ENCODE measurements at places on chromosomes 16 and 17. TPM values are rescaled to one million over a fixed set of nuclear protein-coding genes. Genes with fewer than 3 reads are reported as not detected.

DNA sequence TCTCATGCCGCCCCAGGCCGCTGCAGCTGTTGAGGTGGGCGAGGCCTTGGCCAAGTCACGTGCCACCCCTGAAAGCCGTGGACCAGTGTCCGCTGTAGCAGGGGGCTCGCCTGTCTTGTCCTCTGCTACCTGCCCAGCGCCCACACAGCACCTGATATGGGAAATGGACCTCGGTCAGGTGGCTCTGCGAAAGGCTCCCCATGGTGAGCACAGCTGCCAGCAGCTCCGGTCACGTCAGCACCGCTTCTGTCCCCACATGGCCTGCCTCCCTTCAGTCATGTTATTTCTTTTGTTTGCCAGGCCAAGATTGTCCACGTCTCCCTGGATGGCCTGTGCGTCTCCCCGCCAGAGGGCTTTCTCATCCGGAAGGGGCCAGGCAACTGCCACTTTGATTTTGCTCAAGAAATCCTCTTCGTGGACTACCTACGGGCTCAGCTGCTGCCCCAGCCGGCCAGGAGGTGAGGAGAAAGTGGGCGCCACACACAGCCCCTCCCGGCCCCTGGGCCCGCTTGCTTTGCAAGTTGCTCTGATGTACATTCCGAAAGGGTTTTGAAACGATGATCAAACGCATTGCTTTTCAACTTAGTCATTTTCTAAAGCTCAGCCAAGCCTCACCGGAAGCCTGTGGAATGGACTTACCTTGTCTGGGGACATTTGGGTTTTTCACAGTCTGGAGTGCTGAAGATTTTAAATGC, 219.8 kb downstream of the KATNIP start:
- H3K27ac ChIP-seq = no peak overlapping the region
- H3K36me3 ChIP-seq = no peaks in the 10 kb centered on the region
- no peaks in the 10 kb centered on the region for H3K4me1 ChIP-seq
- H3K4me3 ChIP-seq = no peak overlapping the region
- no peak for DNase-seq
- H3K27me3 ChIP-seq = no peaks in the 10 kb centered on the region

GRCh38 chr16:48492133-48492532, 106.9 kb upstream of the SIAH1 start:
- no peak for DNase-seq
- peaks cover 9% of the 10 kb centered on the region for H3K4me1 ChIP-seq
- no peak overlapping the region for H3K4me3 ChIP-seq
- peak overlapping the region; percentile 15 for H3K27ac ChIP-seq
- H3K27me3 ChIP-seq = no peaks in the 10 kb centered on the region

GRCh38 chr16:8961811-8962390, 1.8 kb downstream of the USP7 start:
- no peaks in the 10 kb centered on the region for H3K27me3 ChIP-seq
- H3K4me1 ChIP-seq = peaks cover 61% of the 10 kb centered on the region
- no peak for DNase-seq
- peak overlapping the region; percentile 67 for H3K4me3 ChIP-seq
- peak overlapping the region; percentile 71 for H3K27ac ChIP-seq

DNA sequence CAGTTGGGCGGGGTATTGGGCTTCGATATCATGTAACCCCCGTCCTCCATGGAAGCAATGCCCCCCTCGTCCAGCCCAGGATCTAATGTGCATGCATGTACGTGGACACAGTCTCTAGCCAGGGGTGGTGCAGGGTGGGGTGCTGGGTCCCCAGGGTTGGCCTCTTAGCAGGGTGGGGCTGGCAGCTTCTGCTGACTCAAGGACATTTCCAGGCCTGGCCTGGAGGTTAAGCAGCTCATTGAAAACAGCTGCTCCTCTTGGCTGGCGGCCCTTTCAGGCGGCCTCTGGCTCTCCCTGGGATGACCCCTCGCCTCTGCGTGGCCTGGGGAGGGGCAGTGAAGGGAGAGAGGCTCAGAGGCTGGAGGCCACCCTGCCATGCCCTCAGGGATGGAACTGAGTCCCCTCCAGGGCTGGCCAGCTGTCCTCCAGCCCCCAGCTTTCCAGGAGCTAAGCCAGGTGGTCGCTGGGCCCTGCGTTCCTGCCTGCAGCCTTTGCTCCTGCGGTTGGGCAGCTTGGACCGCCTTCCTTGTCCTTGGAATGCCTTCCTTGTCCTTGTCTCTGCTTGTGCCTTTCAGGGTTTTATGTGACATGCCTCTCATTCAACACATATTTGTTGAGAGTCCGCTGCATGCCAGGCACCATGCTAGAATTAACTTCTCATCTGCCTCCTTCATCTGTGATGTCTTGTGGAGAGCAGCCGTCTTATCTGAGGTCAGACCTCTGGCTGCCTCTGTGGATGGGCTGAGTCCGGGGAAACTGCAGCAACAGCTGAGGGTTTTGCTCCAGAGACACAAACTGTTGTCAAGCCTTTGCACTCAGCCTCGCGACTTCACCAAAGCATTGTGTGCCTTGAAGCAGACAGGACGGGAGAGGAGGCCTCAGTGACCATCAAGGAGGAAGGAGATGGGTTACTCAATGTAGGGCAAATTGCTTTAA, 26.6 kb downstream of the MRC2 start:
- peak overlapping the region; percentile 39 for H3K27ac ChIP-seq
- H3K36me3 ChIP-seq = no peaks in the 10 kb centered on the region
- H3K4me3 ChIP-seq = no peak overlapping the region
- no peaks in the 10 kb centered on the region for H3K27me3 ChIP-seq
- DNase-seq = peak; percentile 83
- H3K4me1 ChIP-seq = peaks cover 29% of the 10 kb centered on the region

Gene CCL8
- 6.6 TPM for polyA plus RNA-seq

Data from sigmoid colon (tissue), 7 donors.